Gastrocnemius medialis (tissue), 4 donors: ENCODE measurements at places on chromosomes 12 and 14. TPM values are rescaled to one million over a fixed set of nuclear protein-coding genes. Genes with fewer than 3 reads are reported as not detected.

CIROP gene
- not detected for total RNA-seq

FGF6 gene
- total RNA-seq: 0.73 TPM

TOMM20L gene
- total RNA-seq: not detected

AKAP5 gene
- 0.87 TPM for total RNA-seq

CLEC1A gene
- total RNA-seq: 1.00 TPM
